Activated CD4-positive, alpha-beta T cell treated with anti-CD3 and anti-CD28 coated beads, Interleukin-2, amount 10 ng/mL, durations not matched to agents 24 days and 14 days (primary cell): ENCODE measurements at places on chromosomes 5 and 9. TPM values are rescaled to one million over a fixed set of nuclear protein-coding genes. Genes with fewer than 3 reads are reported as not detected.

Gene PIP5K1B
- total RNA-seq: 56.6 and 58.8 TPM in 2 replicates

Gene PTGES
- 0.09 and 0.12 TPM in 2 replicates for total RNA-seq

Gene LCN1
- total RNA-seq: not detected in 2 replicates

Gene PCDHGA6
- 0.31 and 0.54 TPM in 2 replicates for total RNA-seq

Gene ARHGEF39
- total RNA-seq: 9.9 and 10.8 TPM in 2 replicates

Gene CCDC183
- total RNA-seq: 0.14 and 0.42 TPM in 2 replicates

Gene PHF24
- 0.14 and 0.57 TPM in 2 replicates for total RNA-seq

Gene IFNE
- not detected in 2 replicates for total RNA-seq

Gene PCDHB8
- total RNA-seq: not detected in 2 replicates

Gene TXNDC8
- total RNA-seq: not detected in 2 replicates

Gene SERF1A
- total RNA-seq: 7.3 and 8.8 TPM in 2 replicates

Gene SPINK7
- total RNA-seq: not detected in 2 replicates

Gene GNG10
- total RNA-seq: 30.9 and 31.7 TPM in 2 replicates

Gene PAEP
- total RNA-seq: not detected in 2 replicates

Gene SPINK13
- total RNA-seq: not detected in 2 replicates

Gene PTPN3
- 3.6 and 3.8 TPM in 2 replicates for total RNA-seq

Gene FOXE1
- total RNA-seq: not detected in 2 replicates

Gene GLIPR2
- 25.5 and 25.7 TPM in 2 replicates for total RNA-seq

Gene PCAT7
- not detected in 2 replicates for total RNA-seq

Gene BNC2
- not detected in 2 replicates for total RNA-seq

Gene IFNA21
- total RNA-seq: not detected in 2 replicates

Gene VCAN
- total RNA-seq: 0.14 TPM in 1 of 2 replicates, not detected in the other

Gene ARID3C
- 0.14 TPM in 1 of 2 replicates, not detected in the other for total RNA-seq

Gene SLC30A5
- 60.2 and 65.4 TPM in 2 replicates for total RNA-seq

Gene GRM6
- total RNA-seq: not detected in 2 replicates

Gene SLC4A9
- total RNA-seq: not detected in 2 replicates

Gene TTLL11
- total RNA-seq: 2.4 and 2.8 TPM in 2 replicates

Gene FAM151B
- 0.23 TPM in 1 of 2 replicates, not detected in the other for total RNA-seq

Gene CNTNAP3
- total RNA-seq: not detected in 2 replicates

Gene SLC6A18
- total RNA-seq: not detected in 2 replicates

Gene FSD1L
- 4.4 and 4.8 TPM in 2 replicates for total RNA-seq

Gene CHD1
- total RNA-seq: 74.2 and 80.6 TPM in 2 replicates
